ENCODE measurements at places on chromosomes 3 and 15.

- no peak for DNase-seq
Observed at GRCh38 chr3:133464573-133464972, 64.7 kb downstream of the BFSP2 start.

DNA sequence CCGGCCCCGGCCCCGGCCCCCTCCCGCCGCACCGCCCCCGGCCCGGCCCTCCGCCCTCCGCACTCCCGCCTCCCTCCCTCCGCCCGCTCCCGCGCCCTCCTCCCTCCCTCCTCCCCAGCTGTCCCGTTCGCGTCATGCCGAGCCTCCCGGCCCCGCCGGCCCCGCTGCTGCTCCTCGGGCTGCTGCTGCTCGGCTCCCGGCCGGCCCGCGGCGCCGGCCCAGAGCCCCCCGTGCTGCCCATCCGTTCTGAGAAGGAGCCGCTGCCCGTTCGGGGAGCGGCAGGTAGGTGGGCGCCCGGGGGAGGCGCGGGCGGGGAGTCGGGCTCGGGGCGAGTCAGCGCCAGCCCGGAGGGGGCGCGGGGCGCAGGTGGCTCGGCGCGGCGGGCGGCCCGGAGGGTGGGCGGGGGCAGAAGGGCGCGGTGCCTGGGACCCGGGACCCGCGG lies 352 bp downstream of the CHRD start:
- peak; percentile 55 for DNase-seq

GRCh38 chr15:57878573-57878972 lies 172.1 kb downstream of the POLR2M start:
- no peak for DNase-seq

- DNase-seq = no peak
Observed at GRCh38 chr3:102906818-102907217, 472.0 kb downstream of the ZPLD1 start.

DNA sequence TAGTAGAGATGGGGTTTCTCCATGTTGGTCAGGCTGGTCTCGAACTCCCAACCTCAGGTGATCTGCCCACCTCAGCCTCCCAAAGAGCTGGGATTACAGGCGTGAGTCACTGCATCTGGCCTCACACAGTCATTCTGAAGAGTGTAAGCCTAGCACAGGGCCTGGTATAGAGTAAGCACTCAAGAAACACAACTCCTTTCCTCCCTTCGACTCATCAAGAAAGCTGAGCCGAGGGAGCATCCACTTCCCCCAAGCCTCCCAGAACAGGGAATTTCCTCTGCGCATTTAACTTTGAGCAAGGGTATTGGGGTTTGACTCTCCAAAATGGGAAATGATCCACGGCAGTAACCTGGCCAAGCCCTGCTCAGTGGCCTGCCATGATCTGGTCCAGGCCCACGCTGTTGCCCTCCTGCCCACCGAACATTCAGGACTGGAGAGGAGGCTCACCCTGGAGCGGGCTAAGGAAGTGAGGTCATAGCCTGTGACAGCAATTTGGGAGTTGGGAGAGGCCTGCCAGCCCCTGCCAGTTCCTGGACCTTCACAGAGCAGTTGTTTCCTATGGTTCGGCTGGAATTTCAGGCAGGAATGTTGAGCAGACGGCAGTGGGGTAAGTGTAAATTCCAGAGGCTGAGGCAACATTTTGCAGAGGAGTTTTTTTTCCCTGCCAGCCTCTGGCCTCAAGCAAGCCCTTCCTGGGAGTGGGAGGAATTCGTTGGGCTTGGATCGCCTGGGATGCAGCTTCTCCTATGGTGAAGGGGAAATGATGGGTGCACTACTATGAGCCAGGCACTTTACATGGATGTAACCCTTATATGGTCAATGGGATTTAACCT lies 21.2 kb upstream of the SMAD3 start:
- no peak for DNase-seq

DNA sequence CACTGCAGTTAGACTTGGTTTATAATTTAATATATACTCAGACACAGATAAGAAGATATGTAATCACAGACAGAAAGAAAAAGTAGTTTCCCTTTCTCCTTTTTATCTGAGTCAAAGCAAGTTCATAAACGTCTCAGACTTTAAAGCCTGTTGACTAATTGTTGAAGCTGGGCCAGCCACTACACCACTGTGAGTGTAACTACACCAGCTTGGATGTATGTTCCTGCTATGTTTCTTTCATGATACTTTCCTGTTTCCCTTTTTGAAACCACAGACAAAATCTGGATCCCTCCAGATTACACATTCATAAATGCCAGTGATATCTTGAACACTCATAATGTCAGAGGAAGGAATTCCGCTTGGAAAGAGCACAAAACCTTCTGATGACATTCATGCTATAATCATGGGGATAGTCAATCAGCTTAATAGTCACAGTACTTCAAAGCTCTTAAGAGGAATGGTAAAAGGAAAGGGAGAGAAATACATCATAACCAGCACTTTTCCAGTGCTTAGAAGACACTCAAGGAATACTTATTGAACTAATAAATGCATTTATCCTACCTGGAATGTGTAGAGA lies 32.0 kb downstream of the KCNMB2 start:
- no peak for DNase-seq

GRCh38 chr15:82855286-82856100 lies 46.1 kb downstream of the WHAMM start:
- DNase-seq = no peak

- no peak for DNase-seq
Observed at GRCh38 chr3:83559082-83559481, 1399.7 kb upstream of the CADM2 start.

DNA sequence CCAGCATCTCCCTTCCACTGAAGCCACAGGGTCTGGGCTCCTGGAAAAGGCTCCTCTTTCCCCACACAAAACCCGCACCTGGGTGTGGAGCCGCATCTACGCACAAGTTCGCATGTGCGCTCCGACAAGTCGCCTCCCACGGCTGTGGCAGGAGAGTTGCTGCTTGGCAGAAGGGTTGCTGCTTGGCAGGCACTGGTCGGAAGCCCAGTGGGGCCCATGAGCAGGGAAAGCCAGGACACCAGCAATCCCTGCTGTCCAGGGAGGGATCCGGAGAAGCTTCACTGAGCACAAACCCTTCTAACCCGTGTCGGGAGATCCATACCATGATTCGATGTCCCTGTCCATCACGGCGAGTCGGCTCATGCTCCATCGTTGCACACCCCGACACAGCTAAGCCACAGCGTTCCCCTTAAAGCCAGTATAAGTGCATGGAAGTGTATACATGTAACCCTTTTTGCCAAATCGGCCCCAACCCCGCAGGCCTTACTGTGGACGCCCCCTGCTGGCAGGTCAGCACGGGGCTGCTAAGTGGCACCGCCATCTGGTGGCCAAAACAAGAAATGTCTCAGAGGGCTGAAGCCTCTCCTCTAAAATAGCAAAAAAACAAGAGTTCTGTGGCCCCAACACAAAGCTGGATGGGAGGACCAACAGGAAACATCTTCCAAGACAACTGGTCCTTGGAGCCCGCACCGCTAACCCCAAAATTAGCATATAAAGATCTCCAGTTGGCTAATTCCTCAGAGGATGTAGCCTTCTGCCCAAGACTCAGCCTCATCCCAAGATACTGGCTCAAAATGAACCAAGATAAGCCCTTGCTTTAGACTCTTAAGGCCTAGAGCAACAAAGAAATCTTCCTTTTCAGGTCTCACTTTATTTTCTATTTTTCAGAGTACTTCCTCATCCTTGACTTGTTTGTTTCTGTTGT lies 8.3 kb downstream of the ANKRD63 start:
- peak; percentile 93 for DNase-seq

DNA sequence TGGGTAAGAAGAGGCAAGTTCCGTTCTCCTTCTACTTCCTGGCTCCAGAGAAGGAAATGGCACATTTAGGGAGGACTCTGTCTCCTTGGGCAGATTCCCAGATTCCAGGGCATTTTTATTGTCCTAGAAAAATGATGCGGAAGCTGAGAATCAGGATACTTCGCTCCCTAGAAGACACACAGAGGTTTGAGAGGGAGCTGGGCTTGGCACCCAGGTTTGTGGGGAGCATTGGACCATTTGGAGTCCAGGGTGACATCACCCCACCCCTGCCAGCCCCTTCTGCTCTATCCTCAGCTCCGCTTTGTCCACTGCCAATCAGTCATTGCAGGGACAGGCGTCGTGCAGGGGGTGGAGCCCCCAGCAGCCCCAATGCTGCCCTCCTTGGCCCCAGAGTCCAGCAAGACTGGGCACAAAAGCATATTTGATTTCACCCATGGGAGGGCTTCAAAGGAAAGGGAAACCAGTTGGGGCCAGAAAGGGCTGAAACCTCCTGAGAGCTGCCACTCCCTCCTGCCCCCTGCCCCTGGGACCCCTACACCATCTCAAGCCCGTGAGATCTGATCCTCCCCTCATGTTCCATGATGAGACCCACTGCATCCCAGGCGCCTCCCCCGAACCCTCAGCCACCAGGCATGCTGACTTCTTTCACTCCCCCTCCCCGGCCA lies 129.8 kb upstream of the MEF2A start:
- no peak for DNase-seq

GRCh38 chr15:33309602-33310276 lies 1.0 kb upstream of the RYR3 start:
- no peak for DNase-seq
